Left colon (tissue), 2 donors: ENCODE measurements at places on chromosomes 12 and 14.

DNA sequence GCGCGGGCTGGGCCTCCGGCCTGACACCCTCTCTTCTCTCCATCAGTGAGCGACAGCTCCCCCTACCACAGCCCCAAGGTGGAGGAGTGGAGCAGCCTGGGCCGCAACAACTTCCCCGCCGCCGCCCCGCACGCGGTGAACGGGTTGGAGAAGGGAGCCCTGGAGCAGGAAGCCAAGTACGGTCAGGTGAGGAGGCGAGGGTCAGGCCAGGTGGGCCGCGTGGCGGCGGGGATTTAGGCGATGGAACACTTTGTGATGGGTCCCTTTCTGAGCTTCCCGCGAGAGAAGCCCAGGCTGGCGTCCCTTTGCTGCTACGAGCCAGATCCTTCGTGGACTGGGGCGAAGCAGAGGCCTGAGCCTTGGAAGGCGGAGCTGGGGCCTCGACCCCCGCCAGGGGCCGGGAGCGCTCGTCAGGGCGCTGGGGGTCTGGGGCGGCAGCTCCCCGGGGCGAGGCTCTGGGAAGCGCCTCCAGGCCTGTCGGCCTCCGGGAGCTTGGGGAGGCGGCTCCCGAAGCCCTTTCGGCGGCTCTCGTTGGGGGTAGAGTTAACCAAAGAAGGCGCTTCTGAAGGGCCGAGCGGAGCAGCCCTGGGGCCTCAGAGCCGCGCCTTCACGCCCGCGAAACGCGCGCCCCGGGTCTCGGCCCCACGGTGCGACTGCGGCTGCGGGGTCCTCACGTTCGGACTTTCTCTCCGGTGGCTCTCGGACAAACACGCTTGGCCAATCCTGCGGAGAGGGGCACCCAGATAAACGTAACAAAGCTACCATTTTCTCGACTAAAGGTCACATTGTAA is 5.0 kb downstream of the PAX9 start:
- DNase-seq = no peak

DNA sequence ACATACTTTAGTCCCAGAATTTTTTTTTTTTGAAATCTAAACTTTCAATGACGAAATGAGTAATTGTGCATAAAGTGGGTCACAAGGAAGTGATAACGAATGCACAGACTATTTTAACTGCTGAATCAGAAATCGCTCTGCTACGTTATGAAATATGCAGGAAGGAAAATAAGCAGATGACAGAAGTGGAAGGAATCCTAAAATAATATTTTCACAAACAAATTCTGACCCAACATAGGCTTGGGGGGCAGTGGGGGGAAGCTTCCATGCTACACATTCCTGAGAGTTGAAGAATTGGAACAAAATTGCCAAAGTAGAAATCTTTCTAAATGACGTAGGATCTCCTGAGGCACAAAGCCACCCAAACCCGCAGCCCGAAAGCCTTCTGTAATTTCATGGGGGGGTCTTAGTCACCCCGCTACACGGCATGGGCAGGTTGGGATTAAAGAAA is 89.6 kb downstream of the ARF6 start:
- DNase-seq = no peak

GRCh38 chr14:37864861-37865718 is 269.7 kb downstream of the TTC6 start:
- DNase-seq = no peak

DNA sequence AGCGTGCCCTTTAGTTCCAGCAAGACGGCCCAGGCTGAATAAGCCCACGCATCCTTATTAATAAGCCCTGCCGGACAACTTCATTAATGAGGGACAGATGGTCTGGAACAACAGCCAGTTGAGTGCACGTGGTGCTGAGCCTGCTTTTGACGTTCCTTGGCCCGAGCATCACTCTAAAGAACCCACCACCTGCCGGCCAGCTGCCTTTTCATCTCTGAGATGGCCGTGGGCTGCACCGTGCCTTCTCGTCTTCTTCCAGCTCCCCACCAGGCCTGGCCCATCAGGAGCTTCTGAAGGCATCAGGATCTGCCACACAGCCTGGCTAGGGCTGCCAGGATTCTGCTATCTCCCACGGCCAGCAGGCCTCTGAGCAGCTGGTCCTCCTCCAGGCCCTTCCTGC is 80.0 kb downstream of the AACS start:
- no peak for DNase-seq

DNA sequence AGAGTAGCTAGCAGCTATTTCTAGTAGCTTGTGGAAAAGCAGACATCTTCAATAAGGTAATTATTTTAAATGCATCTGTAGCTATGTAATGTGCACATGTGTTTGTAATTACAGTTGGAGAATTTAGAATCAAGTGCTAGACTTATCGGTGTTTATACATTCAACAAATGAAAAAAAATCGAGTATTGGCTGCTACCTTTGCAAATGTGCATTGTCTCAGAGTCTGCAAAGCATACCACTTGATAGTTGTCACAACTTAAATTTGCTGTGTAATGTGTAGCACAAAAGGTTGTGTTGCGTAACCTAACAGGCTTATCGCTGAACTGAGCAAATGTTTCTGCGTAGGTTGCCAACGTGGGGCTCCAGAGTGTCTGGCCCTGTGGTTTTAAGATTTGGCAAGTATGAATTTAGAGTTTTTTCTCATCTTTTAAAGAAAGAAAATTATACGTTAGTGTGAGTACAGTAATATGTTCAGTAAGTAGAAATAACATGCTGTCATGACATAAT is 44.3 kb downstream of the TMTC2 start:
- DNase-seq = no peak

- DNase-seq = no peak
Observed at GRCh38 chr12:115440438-115440837, 756.5 kb upstream of the TBX3 start.

DNA sequence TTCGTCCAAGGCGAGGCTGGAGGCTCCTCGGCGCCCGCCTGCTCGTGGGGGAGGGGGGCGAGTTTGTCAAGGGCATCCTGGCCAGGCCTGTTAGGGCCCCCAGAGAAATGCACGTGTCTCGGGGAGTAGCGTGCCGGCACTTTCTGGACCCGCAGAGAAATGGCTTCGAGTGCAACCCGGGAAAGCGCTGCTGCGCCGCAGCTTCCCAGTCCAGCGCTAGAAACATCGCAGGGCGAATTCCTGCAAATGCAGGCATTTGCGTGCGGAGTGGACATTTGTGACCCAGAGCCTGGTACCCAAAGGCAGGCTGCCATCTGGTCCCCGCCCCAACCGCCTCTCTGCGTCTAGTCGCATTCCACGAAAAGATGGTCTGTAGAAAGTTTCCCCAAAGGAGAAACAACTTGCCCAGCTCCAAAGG is 756 bp downstream of the LGR5 start:
- no peak for DNase-seq

- peak; percentile 72 for DNase-seq
Observed at GRCh38 chr12:104669851-104670337, 213.1 kb downstream of the CHST11 start.

DNA sequence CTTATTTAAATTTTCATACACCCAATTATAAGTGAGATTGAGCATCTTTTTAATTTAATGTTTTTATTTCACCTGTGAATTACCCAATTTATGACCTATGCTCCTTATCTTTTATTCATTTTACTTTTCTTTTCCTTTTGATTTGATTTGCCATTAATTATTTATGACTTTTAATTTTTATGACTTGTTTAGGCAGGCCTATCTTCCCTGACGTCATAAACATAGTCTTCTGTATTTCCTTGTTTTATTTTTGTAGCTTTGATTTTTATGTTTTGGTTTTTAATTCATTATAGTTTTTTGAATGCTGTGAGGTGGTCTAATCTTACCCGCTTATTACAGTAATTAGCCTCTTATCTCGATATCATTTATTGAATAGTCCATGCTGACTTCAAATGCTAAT is 467.1 kb upstream of the FAR2 start:
- DNase-seq = no peak
